ENCODE measurements at places on chromosomes 5 and 9.

DNA sequence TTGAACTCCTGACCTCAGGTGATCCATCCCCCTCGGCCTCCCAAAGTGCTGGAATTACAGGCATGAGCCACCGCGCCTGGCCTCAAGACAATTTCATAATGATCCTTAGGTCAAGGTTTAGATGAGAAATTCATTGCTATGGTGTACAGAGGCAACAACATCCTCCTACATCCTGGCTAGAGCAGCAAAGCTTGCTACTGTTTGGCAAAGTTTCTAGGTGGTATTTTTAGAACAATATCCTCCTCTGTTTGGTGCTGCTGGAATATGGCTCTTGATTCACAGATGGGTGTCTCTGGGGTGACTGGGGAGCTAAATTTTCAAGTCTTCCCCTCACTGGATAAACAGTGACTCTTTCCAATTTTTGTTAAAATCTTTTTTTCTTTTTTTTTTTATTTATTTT lies 30.6 kb downstream of the CRHBP start:
- no peak for DNase-seq

DNA sequence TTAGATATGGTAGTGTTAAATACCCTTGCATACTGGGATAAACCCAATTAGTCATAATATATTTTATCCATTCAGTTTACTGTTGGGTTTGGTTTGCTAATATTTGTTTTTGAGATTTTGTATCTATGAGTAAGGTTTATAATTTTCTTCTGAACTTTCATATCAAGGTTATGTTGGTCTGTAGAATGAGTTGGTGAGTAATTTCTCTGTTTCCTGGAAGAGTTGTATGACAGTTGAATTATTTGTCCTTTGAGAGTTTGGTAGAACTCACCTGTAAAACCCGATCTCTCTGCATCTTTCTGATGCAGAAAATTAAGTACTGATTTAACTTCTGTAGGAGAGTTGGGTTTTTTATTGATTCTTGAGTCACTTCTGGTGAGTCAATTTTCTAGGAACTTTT lies 20.4 kb downstream of the DDX4 start:
- DNase-seq = no peak

DNA sequence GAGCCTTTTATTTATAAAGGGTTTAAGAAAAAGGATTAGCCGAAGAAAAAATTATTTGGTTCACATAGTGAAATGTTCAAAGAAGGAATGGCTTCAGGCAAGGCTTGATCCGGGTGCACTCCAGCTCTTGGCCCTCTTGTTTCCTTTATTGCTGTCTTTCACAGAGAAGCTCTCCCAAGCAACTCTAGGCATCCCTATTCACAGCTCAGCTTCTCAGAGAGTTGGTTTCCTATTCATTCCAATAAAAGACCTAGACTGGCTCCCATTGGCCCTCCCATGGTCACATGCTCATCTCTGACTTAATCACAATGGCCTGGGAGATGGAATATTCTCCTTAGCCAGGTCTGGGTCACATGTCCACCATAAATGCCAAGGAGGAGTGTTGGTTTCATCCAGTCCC lies 9.4 kb upstream of the FGFR4 start:
- DNase-seq = no peak

GRCh38 chr9:123246534-123246933 lies 21.9 kb downstream of the STRBP start:
- DNase-seq = no peak

DNA sequence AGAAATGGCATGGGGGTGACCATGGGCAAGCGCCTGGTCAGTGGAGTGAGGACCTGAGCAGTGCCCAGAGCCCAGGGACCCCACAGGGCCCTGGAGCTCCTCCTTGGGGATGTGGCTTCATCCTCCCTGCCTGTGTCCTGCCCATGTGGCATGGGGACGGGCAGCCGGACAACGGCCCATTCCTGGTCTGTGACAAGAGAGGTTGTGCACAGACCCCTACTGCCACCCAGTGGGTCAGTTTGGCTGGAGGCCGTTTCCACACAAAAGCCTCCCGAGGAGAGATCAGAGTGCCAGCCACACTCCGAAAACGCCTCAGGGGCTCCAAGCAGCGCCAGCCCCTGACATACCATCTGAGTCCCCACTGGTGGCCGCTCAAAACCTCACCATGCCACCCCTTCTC lies 19.8 kb downstream of the SLC6A18 start:
- DNase-seq = no peak

DNA sequence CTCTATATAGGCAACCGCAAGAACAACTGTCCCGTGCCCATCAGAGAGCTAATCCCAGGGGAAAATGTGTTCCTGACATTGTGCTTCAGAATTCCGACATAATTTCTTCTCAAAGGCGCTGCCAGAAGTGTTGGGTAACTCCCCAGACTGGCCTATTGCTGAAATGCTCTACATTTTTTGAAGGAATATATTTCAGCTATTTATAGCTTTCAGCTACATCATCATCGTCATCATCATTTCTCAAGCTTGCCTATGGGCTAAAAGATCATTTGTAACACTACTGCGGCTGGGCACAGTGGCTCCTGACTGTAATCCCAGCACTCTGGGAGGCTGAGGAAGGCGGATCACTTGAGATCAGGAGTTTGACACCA lies 49.7 kb downstream of the MYO10 start:
- DNase-seq = no peak

GRCh38 chr9:91191411-91192380 lies 170.0 kb downstream of the AUH start:
- DNase-seq = no peak

- DNase-seq = no peak
Measured at GRCh38 chr9:129493706-129494047, 127.2 kb downstream of the C9orf50 start.

DNA sequence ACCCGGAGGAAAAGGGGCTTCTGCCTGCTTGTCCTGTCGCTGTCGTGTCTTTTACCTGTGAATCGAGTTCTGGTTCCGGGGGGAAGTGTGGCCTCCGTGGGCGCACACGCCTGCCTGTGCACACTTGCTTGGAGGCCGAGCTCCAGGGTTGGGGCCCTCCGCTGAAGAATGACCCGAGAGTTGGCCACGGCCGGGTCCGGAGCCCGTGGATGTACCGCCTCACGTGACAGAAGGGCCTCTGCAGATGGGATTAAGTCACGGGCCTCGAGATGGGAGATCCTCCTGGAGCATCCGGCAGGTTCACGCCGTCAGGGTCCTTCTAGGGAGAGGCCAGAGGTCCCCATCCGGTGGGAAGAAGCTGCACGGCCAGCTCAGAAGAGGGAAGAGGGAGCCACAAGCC lies 81.0 kb downstream of the KCNT1 start:
- DNase-seq = no peak

- DNase-seq = no peak
Measured at GRCh38 chr5:32202394-32202793, 28.3 kb upstream of the GOLPH3 start.

DNA sequence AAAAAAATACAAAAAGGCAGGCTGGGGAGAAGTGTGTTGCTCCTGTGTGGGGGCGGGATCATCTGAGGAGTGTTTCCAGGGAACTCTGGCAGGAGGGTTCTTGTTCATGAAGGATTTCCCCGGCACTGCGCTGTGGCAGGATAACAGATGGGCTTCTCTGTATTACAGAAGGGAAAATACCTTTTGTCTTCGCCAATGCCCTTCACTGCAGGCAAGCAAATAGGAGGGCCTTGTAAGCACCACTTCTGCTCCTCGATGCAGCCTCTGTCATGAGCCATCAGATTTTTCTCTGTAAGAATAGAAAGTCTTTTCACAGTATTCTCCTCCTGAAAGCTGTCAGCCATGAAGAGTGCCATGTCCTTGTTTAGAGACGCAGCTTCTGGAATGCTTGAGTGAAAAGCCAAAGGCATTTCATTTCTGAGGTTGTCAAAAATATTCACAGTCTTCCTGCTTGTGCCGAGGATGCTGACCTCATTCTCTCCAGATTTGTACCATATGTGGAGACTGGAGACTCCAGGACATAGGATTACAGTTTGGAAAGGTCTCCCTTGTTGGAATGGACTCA lies 294.0 kb downstream of the YTHDC2 start:
- DNase-seq = no peak

GRCh38 chr5:79491690-79492317 lies 22.1 kb downstream of the HOMER1 start:
- no peak for DNase-seq

- DNase-seq = no peak
Measured at GRCh38 chr5:932628-933250, 40.1 kb downstream of the TRIP13 start.

DNA sequence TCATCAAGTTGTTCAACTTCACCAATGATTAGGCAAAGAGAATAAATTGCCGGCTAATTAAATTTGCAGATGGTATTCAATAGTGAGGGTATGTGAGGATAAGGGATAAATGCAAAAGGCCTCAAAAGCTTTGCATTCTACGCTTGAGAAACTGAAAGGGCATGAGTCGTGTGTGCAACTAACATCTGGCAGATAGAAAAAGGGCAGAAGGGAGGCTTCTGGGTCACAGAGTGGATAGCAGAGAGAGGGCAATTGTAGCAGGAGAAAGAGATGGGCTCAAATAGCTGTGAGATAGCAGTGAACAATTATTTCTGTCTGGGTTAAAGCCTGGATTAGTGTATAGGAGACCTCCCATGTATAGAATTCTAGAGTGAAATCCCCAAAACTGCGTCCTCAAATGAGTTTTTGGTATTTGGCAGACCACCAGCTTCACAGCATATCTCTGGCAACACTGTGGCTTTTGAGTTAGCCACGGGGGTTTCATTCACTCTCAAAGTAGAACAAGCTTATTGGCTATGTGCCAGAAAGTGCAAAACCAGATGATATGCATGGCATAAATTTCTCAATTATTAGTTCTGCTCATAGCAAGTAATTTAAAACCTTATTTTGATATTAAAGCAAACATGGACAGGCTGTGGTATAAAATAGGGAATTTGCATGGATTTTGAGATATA lies 586.3 kb downstream of the BRINP1 start:
- DNase-seq = no peak

DNA sequence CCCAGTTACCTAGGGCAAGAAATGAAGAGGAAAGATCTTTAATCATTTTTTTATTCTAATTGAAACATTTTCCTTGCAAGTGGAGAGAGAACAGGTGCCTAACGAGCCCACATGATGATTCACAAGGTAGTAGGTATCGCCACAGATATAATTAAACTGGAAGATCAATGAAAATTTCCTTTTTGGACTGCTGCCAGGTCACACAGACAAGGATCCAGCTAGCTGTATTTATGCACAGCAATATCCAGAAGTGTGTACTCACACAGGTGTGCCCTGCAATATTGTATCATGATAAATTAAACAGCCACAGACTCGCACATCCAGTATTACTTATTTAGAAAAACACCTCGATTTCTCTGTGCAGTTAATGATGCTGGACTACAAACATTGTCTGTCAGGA lies 294.0 kb upstream of the SMARCA2 start:
- no peak for DNase-seq

DNA sequence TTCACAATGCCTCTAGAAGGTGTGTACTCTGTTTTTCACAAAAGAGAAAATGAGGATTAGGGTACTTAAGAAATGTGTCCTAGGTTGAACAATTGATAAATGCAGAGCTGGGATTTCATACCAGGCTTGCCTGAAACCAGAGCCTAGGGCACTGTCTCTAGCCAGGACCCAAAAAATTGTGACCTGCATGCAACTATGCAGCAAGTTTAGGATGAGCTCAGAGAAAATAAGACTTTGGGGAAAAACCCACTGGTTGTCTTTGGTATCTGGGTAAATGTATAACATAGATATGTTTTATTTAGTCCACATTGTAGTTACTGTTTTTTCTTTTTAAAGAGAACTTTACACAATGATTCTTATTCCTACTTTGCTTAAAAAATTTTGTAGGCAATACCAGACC lies 177.1 kb upstream of the SEMA6A start:
- no peak for DNase-seq

DNA sequence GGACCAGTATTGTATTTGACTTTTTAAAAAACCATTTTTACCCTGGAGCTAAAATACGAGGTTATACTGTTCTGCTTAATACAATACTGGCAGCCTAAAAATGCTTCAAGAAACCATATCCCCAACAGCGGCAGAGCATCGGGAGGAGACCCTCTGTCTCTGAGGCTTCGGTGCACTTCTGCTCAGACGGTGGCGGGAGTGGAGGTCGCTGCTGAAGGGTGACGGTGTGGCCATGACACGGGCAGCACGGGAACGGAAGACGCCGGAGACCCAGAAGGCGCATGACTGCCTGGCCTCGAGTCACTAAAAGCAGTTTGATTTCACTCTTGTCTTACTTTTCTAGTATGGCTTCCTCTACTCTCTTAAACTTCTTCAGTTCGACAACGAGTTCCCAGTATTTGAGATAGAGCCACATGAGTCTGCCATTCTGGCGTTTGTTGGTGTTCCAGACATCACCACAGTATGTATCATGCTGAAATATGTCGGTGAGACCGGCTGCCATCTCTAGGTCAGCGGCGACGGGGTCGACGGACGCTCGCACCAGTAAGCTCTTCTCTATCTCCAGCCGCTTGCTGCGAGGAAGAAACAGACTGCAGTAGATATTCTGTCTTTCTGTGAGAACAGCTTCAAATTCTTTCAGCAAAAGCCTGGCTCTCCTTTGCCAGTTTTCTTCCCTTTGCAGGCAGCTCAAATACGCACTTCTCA lies 12.8 kb downstream of the CCDC127 start:
- DNase-seq = no peak

GRCh38 chr5:117475919-117476318 lies 901.3 kb upstream of the SEMA6A start:
- no peak for DNase-seq

DNA sequence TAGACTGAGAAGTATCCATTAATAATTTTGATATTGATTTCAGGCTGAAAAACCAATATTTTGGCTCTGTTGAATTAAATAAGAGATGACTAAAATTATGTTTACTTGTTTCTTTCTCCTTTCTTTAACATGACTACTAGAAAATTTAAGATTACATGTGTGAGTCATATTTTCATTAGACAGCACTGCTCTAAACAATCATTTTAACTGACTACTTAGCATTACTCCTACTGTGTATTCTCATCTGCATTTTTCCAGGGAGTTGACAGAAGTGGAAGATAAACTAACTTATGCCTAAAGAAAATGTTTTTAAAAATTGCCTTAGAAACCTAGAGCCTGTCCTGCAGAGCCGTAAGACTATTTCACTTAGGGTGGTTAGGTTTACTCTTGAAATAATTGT lies 29.1 kb downstream of the TNC start:
- DNase-seq = no peak

GRCh38 chr9:20331095-20331685 lies 291.1 kb downstream of the MLLT3 start:
- no peak for DNase-seq

GRCh38 chr9:136847826-136848392 lies 1.3 kb upstream of the PHPT1 start:
- DNase-seq = peak; percentile 38

DNA sequence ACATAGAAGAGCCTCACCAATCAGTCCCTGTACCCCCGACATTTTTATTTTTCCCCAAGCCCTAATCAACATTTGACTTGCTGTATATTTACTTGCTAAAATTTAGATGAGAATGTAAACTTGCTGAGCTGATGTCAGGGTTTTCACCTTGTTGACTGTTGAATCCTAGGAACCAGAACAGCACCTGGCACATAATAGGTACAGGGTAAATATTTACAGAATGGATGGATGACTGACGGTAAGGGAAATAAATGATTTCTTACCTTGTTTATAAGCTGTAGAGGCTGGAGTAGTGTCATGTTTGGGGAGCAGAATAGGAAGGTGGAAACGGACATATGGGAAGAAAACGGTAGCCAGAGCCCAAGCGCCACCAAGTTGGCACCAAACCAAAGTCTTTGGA lies 107.0 kb upstream of the NUDT12 start:
- DNase-seq = no peak

- DNase-seq = no peak
Measured at GRCh38 chr5:67908126-67908765, 307.3 kb upstream of the PIK3R1 start.
